NCI-H1092 treated with DMSO at 0.1 percent for 48 hours (cell line): ENCODE measurements at places on chromosomes 6 and 20.

- DNase-seq: no peak
Observed at GRCh38 chr6:16279243-16279642, 40.9 kb downstream of the GMPR start.

GRCh38 chr6:99282479-99283062 lies 66.9 kb downstream of the FAXC start:
- DNase-seq: peak; percentile 2

DNA sequence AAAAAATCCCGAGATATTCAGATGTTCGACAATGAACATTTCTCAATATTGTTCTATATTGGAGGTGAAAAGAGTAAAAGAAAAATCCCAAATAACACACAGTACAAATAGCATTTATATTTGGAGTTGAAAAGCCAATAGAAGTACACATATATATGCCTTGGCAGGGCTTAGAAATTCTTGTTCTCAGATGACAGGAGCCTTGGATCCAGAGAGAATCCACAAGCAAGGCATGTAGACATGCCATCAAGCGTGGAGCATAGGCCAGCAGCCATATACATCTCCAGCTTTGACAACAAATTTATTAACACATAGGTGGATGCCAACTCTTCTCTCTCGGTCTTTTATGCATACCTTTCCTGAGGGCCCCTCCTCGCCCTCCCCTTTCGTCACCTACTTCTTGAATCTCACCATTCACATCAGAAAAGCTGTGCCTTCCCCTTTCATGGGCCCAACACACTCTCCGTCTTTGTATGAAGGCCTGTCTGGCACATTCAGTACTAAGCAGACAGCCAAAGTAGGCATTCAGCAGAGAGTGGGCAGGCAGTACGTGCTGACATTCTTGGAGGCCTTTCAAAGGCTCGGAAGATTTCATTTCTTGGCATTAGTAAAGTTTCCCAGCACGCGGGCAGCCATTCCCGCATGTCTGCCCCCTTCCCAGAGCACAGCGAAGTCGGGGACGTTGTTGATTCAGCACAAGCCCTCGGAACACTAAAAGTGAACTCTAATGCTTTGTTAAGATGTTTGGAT lies 18.2 kb downstream of the NEDD9 start:
- no peak for DNase-seq

GRCh38 chr6:37083243-37084138 lies 78.0 kb downstream of the FGD2 start:
- DNase-seq: no peak

DNA sequence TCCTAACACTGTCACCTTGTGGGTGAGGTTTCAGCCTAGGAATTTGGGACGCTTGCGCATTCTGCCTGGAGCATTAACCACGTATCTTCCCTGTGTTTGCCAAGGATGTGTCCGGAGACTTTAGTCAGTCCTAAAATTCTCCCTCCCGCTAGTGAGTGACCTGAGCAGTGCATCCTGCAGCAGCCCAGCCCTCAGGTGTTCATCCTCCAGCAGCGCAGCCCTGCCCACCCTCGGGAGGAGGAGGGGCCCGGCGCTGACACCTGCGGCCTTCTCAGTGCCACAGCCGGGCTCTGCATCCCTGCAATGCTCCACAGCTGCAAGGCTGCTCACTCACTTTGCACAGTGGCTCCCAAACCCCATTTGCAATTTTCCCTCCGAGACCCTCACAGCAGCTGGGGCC lies 79.5 kb downstream of the ERMARD start:
- DNase-seq: no peak

DNA sequence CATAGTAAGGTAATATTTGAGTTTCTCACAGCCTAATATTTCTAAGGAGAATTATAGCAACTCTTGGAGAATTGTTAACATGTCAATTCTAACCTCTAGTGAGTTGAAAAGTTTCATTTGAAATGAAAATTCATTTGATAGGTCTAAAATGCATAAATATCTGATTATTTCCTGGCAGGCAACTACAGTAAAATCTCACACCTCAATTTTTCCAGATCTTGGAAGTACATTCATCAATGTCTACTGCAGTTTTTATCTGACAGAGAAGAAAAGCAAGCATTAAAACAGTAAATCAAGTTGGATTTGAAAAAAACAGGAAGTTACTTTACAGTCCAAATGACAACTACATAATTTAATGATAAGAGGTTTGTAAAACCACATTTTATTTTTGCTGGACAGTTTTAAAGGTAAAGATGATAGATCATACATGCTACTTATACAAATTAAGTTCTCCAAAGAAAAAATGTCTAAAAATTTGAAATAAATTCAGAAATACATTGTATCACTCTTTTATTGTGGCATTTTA lies 631.3 kb downstream of the EYS start:
- no peak for DNase-seq

DNA sequence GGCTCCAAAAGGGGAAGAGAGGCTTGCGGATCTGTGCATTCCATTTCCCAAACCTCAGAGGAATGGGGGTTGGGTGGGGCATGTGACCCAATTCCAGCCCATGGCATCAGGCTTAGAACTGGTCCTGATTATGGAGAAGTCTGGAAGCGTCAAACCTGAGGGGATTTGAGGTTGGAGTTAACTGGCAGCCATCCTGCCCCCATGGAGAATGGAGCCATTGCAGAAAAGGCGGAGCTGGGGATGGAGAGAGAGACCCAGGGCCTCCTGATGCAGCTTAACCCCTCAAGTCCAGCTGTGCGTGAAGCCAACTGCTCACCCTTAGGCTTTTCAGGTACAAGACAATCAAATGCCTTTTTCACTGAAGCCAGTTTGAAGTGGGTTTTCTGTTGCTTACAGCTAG lies 9.9 kb upstream of the SDCBP2 start:
- no peak for DNase-seq

- no peak for DNase-seq
Observed at GRCh38 chr20:31894980-31895675, 24.7 kb downstream of the TTLL9 start.

GRCh38 chr20:8413691-8414090 lies 281.6 kb downstream of the PLCB1 start:
- DNase-seq: no peak

GRCh38 chr6:148186916-148187315 lies 155.7 kb upstream of the SASH1 start:
- DNase-seq: no peak

GRCh38 chr20:9353180-9353915 lies 161.0 kb upstream of the LAMP5 start:
- no peak for DNase-seq

DNA sequence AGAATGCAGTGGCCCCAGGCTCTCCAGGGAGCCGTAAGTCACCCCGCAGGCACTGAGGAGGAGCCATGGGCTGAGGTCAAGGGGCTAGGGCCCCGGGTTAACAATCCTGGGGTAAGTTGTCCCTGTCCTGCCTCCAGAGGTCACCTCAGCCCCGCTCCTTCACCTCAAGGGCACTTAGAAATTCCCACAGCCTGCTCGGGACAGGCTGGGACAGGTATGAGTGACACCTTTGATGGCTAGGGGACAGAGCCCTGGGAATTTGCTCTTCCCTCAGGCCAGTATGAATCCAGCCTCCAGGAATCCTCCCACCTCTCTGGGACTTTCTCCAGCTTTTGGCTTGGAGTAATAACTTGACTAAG lies 3.5 kb upstream of the GRM4 start:
- DNase-seq: no peak

- peak; percentile 1 for DNase-seq
Observed at GRCh38 chr20:58086763-58087561, 141.5 kb downstream of the ANKRD60 start.

DNA sequence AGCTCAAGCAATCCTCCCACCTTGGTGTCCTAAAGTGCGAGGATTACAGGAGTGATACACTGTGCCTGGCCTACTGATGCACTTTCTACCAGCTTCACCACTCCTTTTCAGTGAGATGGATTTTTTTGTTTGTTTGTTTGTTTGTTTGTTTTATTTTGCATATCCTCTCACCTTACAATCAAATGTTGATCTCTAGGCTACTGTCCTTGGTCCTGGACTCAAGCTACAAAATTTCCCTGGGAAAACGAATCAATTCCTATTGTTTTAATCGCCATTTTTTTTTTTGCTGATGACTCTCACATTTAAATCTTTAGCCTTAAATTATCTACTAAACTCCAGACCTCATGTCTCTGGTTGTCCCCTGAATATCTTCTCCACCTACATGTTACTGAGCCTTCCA lies 3.5 kb upstream of the RIPPLY2 start:
- no peak for DNase-seq

DNA sequence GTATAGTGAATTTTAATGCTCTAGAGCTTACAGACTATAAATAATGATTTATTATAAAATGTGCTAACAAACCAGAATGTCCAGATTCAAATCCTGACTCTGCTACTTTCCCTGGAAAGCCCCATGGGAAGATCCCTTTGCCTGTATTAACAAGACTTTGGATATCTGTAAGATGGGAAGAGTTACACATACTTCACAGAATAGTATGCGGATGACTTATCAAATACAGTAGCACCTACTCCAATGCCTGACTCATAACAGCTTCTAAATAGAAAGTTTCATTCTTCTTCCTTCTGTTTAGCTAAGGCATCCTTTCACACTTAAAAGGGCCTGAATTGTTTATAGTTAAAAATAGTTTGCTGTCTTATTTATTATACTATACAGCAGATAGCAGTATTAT lies 166.3 kb downstream of the KCNQ5 start:
- DNase-seq: no peak

DNA sequence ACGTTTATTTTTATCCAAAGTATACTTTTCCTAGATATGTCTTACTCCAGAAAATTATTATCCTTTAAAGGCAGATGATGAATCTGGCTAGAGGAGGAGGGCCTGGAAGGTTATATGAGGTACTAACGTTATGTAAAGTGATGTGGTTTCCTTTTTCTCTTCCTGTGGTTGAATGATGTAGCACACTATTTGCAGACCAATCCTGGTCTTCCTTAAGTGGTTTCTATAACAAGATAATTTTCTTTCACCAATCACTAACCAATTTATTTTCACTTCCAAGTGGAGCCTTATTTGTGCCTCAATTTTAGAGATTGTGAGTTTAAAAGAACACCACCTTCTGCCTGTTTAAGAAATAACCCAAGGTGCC lies 154.6 kb upstream of the SOX4 start:
- DNase-seq: no peak

DNA sequence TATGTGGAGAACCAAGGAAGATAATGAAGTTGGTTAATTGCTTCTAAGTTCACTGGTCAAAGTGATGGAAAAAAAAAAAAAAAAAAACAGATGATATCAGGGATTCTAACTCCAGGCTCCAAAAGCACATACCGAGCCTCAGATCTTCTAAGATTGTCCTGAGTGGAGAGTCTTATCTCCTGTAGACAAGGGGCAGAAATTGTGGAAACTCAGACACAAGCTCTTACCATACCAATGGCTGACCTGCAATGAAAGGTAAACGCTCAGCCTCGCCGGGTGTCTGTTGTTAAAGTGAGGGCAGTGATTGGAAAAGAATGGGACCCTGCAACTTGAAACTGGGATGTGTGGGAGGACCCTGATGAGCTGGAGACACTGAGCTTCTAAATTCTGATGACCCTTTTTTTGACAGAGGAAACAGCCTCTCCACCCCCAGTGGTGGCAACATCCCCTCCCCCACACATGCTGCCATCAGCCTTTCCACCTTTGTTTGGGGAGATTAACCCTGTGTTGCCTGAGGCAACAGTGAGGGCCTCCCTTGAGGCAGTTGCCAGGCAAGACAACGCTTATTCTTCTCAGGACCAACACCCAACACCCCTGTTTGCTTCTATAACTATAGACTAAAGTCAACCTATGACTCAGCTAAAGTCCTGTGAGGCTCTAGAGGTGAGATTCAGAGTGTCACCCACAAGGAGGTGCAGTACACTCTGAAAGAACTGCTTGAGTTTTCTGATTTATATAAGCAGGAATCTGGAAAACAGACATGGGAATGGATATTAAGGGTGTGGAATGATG lies 154.0 kb downstream of the THBS2 start:
- no peak for DNase-seq

GRCh38 chr6:111631903-111632460 lies 26.3 kb upstream of the TRAF3IP2 start:
- no peak for DNase-seq

DNA sequence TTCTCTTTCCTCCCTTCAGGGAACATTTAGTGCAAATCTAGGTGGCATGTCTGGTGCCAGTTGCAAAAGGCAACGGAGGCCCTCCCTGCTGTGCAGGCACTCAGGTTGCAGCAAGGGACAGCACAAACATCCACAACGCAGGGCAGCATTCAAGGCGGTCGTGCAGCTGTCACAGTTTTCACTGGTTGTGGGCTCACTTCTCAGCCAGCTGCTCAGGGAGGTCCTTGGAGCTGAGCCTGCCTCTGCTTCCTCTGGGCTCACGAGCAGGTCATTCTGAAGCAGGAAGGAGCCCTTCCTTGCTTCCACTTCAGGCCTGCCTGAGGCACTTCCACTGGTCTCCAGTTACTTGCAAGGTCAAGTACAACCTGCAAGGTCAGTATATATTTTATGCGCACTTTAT lies 3.8 kb upstream of the NPEPL1 start:
- DNase-seq: no peak

- DNase-seq: no peak
Observed at GRCh38 chr6:43420012-43420709, 7.2 kb upstream of the ABCC10 start.

- no peak for DNase-seq
Observed at GRCh38 chr20:54065601-54066038, 4.8 kb downstream of the BCAS1 start.

DNA sequence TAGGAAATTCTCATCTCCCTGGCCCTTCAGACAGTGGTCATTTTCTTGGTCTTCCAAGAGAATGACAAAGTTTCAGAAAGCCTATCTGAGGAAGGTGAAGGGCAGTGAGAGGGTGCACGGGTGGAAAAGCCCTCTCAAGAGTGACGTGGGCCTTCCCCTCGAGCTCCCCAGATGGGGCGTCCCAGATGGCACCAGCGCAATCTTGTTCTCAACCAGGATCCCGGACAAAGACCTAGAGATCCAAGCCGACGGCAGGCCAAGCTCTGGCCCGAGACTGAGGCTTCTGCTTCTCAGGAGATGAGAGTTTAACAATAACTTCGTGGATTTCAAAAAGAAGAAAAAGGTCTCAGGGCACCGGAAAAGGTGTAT lies 797 bp upstream of the ZNF133 start:
- no peak for DNase-seq

- DNase-seq: no peak
Observed at GRCh38 chr20:4670469-4670868, 51.2 kb upstream of the PRND start.

- no peak for DNase-seq
Observed at GRCh38 chr20:32612351-32613191, 27.4 kb upstream of the NOL4L start.

DNA sequence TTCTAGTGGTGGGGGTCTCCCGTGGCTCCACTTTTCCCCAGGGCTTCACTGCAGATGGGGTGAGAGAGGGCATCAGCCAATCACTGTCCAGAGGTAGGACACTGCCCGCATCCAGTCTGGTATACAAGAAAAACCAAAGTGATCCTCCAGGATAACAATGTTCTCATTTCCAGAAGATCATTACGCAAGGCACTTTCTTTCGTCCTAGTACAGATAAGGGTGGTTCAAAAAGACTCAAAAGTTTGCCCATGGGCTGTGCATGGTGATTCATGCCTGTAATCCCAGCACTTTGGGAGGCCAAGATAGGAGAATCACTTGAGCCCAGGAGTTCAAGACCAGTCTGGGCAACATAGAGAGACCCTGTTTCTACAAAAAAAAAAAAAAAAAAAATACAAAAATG lies 16.4 kb downstream of the GMDS start:
- DNase-seq: no peak
